ENCODE measurements at places on chromosomes 13 and 19.
A peak's percentile ranks its signal among the peaks of the same experiment; 100 is the strongest.

GRCh38 chr19:18388100-18388959 is 2.4 kb downstream of the GDF15 start:
- DNase-seq, result peak; percentile 82

DNA sequence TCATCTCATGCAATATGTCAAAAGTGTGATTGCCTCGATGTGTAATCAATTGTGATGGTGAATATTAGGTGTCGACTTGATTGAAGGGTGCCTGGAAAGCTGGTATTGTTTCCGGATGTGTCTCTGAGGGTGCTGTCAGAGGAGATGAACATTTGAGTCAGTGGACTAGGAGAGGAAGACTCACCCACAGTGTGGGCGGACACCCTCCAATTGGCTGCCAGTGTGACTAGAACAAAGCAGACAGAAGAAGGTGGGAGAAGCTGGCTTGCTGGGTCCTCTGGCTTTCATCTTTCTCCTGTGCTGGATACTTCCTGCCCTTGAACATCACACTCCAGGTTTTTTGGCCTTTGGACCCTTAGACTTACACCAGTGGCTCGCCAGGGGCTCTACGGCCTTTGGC is 15.5 kb upstream of the CABP5 start:
- no peak for DNase-seq

- no peak for DNase-seq
These were observed 6.4 kb upstream of the TMC4 start for GRCh38 chr19:54179262-54179852.

- DNase-seq, result no peak
These were observed 35.6 kb upstream of the ZNF507 start for GRCh38 chr19:32309711-32310390.

GRCh38 chr13:45398877-45399276 is 19.3 kb downstream of the SLC25A30 start:
- DNase-seq, result peak; percentile 26

DNA sequence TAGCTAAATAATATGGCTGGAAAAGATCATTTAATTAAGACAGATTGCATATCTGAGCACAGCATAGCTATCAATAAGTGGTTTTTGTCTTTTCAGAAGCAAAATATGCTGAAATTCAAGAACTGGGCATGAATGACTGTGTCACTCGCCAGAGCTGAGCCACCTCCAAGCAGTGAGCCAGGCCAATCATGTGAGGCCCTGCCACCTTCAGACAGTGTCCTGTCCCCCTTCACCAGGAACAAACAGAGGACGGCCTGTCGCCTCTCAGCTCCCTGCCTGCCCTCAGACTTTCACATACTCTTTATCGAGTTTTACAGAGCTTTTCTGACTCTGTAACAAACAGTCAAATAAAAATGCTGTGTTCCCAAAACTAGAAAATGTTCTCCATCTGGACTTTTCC is 171.0 kb upstream of the TSC22D1 start:
- no peak for DNase-seq

GRCh38 chr19:7063339-7063738 is 4.9 kb upstream of the MBD3L3 start:
- no peak for DNase-seq

DNA sequence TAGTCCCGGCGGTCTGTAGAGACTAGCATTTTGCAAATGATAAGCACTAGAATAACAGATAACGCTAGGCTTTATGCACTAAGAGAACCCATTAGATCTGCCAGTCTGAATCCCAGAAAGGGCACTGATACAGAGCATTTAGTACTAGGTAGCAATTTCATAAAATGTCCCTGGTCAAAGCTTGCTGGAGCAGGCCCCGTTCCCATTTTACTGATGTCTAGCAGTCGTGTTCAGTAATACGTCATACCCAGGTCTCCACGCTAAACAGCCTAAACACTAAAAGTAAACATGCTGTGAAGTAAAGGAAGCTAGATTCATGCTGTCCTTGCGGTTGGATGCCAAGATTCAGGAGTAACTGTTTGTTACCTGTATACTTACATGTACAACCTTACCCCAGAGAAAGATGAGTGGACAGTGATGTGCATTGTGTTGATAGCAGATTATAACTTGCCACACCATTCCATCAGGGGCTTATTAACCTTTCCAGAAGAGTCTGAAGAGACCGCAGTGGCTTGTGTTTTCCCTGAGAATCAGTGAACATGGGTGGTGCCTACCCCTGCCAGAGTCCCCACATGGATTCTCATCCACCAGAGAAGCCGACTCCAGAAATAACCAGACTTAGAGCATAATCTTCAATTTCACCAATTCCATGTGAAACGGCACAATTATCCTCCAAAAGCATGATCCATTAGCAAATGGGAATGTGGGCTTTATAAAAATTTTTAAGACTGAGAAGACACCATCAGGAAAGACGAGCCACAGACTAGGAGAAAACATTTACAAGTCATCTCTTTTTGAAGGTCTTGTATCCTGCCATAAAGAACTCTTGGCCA is 3.4 kb upstream of the RPS11 start:
- no peak for DNase-seq

GRCh38 chr13:44230736-44231135 is 142.9 kb upstream of the SERP2 start:
- no peak for DNase-seq

DNA sequence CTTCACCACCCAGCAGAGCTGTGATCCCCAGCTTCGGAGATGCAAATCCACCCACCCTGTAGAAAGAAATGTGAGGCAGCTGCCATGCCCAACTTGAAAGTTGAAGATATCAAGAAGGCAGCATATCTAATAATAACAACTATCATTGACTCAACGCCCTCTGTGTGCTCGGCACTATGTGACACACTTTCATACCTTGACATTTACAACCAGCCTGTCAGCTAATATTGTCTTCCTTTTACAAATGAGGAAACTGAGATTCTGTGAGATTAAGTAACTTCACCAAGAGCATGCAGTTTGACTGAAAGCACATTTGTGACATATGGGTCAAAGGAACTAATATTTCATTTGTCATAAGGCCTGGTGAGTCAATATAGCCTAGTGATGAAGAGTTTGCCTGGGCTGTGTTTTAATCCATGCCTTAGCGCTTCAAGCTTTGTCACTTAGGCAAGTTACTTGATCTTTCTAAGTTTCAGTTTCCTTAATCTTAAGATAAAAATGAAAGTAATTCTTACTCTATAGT is 137.0 kb downstream of the FLT1 start:
- DNase-seq, result no peak

DNA sequence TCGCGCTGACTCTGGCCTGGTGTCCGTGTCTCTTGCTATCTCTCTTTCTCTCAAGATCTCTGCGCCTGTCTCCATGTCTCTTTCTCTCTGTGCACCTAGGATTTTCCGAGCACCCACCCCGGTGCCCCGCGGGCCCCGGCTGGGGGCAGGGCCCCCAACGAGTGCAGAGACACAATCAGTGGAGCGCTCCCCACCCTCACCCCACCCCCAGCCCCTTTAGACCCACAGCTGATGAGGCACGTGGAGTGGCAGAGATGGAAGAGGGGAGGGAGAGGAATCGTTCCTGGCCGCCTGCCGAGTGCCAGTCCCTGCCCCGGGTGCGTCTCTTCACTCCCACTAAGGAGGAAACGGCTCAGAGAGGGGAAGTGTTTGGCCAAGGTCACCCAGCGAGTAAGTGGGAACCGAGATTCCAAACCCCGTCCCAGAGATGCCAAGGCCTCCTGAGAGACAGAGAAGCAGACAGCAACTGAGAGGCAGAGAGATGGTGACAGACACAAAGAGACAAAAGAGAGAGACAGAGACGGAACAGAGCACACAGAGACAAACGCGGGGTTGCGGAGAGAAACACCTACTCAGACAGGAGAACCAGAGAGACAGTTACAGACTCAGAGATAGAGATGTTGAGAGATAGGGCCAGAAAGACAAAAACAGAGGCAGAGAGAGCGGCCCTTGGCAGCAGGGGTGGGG is 626 bp upstream of the BCL3 start:
- peak; percentile 25 for DNase-seq

- no peak for DNase-seq
These were observed 27.1 kb downstream of the PIBF1 start for GRCh38 chr13:72808917-72809500.

DNA sequence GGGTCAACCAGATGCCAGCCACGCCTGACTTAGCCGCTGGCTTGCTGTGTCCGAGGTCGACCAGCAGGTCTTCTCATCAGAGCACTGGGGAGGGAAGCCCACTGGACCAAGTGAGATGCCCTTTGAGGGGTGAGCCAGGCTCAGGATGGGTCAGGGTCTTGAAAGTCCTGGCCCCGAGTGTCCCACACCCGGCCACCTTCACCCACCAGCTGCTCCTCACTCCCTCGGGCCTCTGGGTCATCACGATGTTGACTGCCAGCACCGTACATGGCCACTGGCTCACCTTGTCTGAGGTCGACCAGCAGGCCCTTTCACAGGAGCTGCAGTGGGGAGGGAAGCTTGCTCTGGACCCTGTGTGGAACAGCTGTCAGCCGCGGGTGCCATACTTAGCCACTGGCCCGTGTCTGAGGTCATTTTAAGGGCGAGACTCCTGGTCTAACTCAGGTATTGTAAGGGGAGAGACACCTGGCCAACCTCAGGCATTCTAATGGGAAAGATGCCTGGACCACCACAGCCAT is 1361.3 kb downstream of the UQCRFS1 start:
- DNase-seq, result no peak

DNA sequence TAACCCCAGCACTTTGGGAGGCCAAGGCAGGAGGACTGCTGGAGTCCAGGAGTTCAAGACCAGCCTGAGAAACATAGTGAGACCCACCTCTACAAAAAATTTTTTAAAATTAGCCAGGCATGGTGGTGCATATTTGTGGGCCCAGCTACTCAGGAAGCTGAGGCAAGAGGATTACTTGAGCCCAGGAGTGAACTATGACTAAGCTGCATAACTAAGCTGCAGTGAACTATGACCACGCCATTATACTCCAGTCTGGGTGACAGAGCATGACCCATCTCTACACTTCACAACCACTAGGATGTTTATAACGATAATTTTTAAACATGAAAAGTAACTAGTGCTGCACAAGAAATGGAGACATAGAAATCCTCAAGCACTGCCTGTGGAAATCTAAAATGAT is 352.7 kb upstream of the SGCG start:
- no peak for DNase-seq

DNA sequence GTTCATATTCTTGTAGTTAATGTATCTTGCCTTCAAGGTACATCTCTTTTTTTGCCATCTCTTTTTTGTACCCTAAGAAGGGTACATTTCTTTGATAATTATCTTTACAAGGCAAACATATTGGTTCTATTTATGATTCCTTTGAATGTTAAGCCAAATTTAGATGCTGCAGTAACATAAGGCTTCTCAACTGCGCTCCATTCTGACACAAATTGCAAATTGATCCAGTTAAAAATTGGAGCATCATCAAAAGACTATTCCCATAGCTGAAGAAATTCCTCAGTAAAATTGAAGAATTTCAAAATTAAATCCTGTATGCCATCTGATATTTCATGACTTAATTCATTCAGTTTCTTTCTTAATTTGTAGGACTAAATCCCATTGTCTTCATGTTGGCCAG is 2.7 kb upstream of the ZNF780A start:
- DNase-seq, result no peak

GRCh38 chr13:25971459-25972145 is 80.2 kb downstream of the SHISA2 start:
- DNase-seq, result peak; percentile 42

- no peak for DNase-seq
These were observed 814.7 kb upstream of the ATXN8OS start for GRCh38 chr13:69292789-69293425.

DNA sequence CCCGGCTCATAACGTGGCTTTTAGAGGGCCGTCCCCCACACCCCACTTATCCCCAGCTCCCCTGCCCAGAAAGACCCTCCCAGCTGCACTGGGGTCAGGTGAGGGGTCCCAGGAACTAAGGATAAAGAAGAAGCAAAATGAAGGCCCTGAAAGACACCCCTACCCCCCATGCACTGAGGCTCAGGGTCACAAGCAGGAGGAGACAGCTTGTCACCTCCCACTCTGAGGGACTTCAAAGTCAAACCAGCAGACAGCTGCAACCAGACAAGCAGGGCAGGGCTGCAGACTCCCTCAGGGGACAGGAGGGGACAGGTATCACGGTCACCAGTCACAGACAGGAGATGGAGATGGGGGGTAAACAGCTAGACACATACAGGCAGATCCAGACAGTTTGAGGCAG is 6.1 kb upstream of the NANOS3 start:
- no peak for DNase-seq

DNA sequence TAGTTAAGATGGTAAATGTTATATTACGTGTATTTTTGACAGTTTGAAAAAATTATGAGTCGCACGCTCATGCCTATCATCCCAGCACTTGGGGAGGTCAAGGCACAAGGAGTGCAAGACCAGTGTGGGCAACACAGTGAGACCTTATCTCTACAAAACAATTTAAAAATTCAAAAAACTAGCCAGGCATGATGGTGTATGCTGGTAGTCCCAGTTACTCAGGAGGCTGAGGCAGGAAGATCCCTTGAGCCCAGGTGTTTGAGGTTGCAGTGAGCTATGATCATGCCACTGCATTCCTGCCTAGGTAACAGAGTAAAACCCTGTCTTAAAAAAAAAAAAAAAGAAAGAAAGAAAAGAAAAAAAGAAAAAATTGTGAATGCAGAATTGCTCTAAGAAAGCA is 58.0 kb downstream of the TBC1D4 start:
- DNase-seq, result no peak

GRCh38 chr19:28840891-28841290 is 372.1 kb downstream of the UQCRFS1 start:
- DNase-seq, result no peak

DNA sequence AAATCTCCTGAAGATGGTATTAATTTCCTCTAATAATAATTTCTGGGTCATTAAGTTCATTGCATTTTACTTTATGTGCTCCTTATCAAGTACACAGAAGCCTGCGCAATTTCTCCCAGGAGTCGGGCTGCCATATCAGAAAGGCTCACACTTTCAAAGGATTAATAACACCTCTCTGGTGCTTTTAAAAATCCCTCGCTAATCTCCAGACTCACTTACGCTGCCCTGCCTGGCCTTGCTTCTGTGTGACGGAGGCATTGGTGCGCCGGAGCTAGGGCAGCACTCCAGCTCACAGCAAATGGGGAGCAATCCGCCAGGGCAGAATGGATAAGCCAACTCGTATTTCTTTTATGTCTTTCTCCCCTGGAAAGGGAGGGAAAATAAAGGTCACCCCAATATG is 300.8 kb downstream of the EFNB2 start:
- no peak for DNase-seq

- no peak for DNase-seq
These were observed 796.2 kb upstream of the MIR17HG start for GRCh38 chr13:90551253-90551652.

DNA sequence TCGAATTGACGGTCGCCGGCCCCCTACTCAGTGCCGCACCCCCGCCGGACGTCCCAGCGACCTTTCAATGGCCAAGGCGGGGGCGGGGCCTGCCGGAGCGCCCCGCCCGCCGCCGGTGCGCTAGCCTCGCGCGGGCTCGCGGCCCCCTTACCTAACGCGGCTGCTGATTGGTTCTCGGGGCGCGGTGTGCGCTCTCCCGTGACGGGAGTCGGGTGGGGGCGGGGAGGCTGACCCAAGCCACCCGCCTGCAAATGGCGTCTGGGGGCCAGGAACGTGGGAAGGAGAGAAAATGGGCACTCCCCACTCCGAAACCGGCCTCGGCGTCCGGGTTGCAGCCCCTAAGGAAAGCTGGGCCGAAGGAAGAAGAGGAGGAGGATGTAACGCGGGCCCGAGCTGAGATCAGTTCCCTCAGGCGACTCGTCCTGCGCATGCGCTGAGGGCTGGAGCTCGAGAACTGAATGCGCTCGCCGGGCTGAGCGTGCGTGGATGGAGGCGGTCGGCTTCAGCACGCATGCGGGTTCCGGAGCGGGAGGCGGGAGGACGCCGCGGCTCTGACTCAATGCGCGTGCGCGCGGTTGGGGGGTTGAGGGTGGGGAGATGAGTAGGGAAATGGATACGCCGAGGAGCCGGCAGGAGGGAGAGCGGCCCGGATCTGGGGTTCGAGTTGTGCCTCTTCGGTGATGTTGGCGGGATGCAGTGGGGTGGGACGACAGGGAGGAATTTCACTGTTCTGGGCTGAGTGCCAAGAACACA is at the start of gene SMG9:
SMG9 (minus strand) TSS at position 460 of the 753 bp plus-strand sequence. CDS start 4,221 bp downstream, outside the sequence.
- peak; percentile 98 for DNase-seq

Measured in activated CD8-positive, alpha-beta memory T cell treated with anti-CD3 and anti-CD28 coated beads, Interleukin-2, amount 50 U/mL, for 4 hours (primary cell).